ENCODE measurements at places on chromosomes 16 and 17.
A peak's percentile ranks its signal among the peaks of the same experiment; 100 is the strongest.

- no peak overlapping the region for H3K4me3 ChIP-seq
- H3K4me1 ChIP-seq = peaks cover 9% of the 10 kb centered on the region
- H3K36me3 ChIP-seq = peaks cover 3% of the 10 kb centered on the region
- DNase-seq = no peak
- H3K27ac ChIP-seq = no peak overlapping the region
- no peaks in the 10 kb centered on the region for H3K27me3 ChIP-seq
These were observed 1.4 kb upstream of the NAE1 start for GRCh38 chr16:66832190-66832589.

GRCh38 chr16:58862334-58863021 is 128.4 kb upstream of the GOT2 start:
- H3K27me3 ChIP-seq = no peaks in the 10 kb centered on the region
- H3K4me1 ChIP-seq = no peaks in the 10 kb centered on the region
- DNase-seq = no peak
- no peak overlapping the region for H3K27ac ChIP-seq
- H3K4me3 ChIP-seq = no peak overlapping the region

DNA sequence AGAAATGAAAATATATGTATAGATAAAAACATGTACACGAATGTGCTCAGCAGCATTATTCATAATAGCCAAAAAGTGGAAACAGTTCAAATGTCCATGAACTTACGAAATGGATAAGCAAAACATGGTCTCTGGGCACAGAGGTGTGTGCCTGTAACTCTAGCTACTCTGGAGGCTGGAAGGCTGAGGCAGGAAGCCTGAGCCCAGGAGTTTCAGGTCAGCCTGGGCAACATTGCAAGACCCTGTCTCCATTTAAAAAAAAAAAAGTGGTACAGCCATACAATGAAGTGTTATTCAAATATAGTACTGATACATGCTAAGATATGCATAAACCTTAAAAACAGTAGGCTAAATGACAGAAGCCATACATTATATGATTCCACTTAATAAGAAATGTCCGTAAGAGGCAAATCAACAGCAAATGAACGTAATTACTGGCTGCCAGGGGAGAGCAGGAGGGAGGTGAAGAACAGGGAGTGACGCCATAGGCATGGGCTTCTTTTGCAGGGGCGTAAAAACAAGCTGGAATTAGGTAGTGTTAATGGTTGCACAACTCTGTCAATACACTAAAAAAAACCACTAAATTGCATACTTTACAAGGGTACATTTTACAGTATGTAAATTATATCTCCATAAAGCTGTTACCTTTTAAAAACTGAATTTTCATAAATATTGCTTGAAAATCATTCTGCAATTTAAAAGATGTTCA is 87.2 kb upstream of the PLEKHM1 start:
- no peak overlapping the region for H3K4me3 ChIP-seq
- H3K27me3 ChIP-seq = no peaks in the 10 kb centered on the region
- H3K27ac ChIP-seq = no peak overlapping the region
- peaks cover 14% of the 10 kb centered on the region for H3K36me3 ChIP-seq

DNA sequence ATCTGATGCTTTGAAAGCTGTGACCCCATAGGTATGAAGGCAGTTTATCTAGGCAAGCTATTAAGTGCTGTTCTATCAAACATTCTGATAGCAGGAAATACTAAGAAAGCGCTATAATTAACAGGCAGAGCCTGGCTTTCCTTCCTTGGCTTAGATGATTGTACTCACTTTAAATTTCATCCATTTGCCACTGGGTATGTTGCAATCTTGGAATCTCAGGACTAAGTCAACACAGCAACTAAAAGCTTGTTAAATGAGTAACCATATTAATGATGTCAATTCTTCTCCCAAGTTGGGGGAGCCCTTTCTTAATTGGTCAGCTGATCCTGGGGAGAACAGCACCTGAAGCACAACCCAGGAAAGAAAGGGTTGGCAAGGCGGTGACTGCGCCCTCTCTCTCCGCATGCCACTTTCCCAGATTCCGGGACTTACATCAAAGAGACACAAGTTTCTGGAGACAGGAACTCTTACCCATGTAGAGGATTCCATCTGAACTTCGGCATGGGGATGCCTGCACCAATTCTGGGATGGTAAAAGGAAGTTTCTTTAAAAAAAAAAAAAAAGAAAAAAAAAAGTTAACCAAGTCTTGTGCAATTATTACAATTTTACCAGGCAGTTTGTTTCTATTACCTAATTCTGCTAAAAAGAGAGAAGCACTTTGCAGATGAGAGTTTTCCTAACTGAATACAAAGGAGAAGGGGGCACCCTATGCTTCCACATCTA is 54.4 kb upstream of the ICAM2 start:
- no peaks in the 10 kb centered on the region for H3K27me3 ChIP-seq
- DNase-seq = no peak
- no peak overlapping the region for H3K4me3 ChIP-seq
- peaks cover 23% of the 10 kb centered on the region for H3K4me1 ChIP-seq
- peak overlapping the region; percentile 52 for H3K27ac ChIP-seq

All from thymus (tissue), 14 donors.